ENCODE measurements at places on chromosomes 1 and 21.
A peak's percentile ranks its signal among the peaks of the same experiment; 100 is the strongest.

DNA sequence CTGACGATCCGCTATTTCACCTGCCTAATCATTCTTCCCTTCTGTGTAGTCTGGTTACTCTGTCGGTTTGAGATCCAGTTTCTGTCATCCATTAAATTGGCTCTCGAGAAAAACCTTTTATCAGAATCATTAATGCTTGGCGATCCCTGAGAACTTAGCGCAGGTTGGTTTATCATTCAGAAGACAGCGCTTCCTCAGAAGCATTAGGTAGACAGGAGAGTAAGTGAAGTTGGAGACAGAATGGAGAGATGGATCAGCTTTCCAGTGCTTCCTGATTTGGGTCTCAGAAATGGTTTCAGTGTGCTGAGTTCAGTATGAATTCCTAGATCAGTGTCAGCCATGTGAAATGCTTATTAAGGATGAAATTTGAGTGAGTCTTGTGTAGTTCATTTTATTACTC, 1.3 kb downstream of the USP1 start:
- no peak for DNase-seq

- no peak for DNase-seq
Observed at GRCh38 chr1:58981392-58981791, 197.5 kb upstream of the JUN start.

GRCh38 chr1:103218821-103219220, 110.5 kb upstream of the COL11A1 start:
- DNase-seq, result no peak

DNA sequence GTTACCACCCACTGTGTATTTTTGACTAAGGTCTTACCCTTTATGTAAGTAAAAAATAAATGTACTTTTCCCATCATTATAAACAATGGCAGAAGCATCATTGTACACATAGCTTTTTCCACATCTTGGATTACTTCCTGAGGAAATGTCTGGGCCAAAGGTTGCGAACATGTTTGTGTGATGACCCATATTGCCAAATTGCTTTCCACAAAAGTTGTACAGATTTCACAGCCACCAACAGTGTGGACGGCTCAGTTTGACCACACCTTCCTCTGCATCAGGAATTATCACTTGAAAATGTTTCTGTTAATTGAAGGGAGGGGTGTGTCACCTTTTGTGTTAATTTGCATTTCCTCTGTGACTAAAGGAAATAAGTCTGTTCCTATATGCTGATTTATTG, 25.7 kb downstream of the AKNAD1 start:
- no peak for DNase-seq

GRCh38 chr1:201543871-201544642, 5.1 kb downstream of the NAV1 start:
- DNase-seq, result no peak

DNA sequence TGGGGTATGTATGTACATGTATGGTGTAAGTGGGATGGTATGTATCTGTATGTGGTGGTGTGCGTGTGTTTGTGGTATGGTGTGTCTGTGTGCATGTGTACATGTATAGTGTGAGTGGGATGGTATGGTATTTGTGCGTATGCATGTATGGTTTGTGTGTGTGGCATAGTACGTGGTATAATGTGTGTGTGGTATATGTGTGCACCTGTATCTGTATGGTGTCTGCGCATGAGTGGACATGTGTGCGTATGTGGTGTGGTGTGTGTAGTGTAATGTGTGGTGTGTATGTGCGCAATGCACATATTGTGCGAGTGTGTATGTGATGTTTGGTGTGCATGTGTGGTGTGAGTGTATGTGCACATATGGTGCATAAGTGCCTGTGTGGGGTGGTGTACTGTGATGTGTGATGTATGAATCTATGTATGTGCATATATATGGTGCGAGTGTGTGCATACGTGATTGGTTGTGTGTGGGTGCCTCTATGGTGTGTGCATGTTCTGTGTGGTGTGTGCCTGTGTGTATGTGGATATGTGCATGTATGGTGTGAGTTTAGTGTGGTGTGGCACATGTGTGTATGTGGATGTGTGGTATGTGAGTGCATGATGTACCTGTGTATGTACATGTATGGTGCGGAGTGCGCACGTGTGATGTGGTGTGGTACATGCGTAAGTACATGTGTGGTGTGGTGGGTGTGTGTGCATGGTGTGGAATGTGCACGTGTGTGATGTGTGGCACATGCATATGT, 38.8 kb downstream of the WDR4 start:
- DNase-seq, result no peak

- DNase-seq, result peak; percentile 59
Observed at GRCh38 chr1:226882631-226883409, 12.4 kb downstream of the PSEN2 start.

DNA sequence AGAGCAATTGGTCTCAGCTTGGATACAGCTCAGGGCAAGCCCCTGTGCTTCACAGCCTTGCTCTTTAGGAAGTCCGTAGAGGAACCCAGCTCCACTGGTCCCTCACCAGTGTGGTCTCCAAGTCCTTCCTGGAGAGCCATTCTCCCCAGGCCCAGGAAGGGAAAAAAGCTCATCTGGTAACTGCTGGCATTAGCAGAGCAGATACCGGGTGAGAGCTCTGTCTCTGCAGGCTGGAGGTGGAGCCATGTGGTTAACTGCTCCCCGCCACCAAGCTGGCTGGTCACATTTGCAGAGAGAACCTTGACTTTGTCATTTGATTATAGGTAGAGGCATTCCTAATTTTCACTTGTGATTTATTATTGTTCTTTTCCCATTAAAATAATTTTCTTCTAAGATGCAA, 169.6 kb downstream of the ROR1 start:
- no peak for DNase-seq

- DNase-seq, result no peak
Observed at GRCh38 chr1:77370161-77370560, 88.3 kb downstream of the AK5 start.

GRCh38 chr1:212431644-212432043, 1.1 kb upstream of the NENF start:
- no peak for DNase-seq

Data from CD4-positive, alpha-beta T cell treated with Interleukin-4 for 4 hours (primary cell).